ENCODE measurements at places on chromosomes 4 and X.

DNA sequence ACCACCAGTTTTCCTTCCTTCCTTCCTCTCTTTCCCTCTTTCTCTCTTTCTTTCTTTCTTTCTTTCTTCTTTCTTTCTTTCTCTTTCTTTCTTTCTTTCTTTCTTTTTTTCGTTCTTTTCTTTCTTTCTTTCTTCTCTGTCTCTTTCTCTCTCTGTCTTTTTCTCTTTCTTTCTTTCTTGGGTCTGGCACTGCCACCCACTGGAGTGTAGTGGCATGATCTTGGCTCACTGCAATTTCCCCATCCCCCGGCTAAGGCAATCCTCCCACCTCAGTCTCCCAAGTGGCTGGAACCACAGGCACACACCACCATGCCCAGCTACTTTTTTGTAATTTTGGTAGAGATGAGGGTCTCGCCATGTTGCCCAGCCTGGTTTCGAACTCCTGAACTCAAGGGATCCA lies 51.6 kb upstream of the NHS start:
- no peak for DNase-seq

GRCh38 chr4:149790172-149790907 lies 25.3 kb downstream of the IQCM start:
- DNase-seq, result no peak

GRCh38 chrX:17656556-17656955 lies 80.7 kb upstream of the SCML1 start:
- DNase-seq, result no peak

DNA sequence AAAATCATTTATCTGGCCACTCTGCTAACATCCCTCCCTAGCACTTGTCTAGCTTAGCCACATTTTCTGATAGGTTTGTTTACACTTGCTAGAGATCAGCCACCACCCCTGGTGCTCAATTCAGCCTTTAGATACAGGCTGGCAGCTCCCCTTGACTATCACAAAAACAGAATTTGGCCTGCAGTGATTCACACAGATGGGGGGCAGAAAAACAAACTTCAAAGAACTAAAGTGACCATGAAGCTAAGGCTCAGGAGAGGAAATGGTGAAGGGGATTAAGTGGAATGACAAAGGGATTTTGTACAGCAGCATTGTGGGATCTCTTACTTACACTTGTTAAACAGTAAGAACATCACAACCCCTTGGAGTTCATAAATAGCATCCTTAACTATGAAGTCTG lies 1718.0 kb upstream of the PCDH7 start:
- no peak for DNase-seq

Data from MG63 (cell line).